ENCODE measurements at places on chromosomes 6 and 20.

DNA sequence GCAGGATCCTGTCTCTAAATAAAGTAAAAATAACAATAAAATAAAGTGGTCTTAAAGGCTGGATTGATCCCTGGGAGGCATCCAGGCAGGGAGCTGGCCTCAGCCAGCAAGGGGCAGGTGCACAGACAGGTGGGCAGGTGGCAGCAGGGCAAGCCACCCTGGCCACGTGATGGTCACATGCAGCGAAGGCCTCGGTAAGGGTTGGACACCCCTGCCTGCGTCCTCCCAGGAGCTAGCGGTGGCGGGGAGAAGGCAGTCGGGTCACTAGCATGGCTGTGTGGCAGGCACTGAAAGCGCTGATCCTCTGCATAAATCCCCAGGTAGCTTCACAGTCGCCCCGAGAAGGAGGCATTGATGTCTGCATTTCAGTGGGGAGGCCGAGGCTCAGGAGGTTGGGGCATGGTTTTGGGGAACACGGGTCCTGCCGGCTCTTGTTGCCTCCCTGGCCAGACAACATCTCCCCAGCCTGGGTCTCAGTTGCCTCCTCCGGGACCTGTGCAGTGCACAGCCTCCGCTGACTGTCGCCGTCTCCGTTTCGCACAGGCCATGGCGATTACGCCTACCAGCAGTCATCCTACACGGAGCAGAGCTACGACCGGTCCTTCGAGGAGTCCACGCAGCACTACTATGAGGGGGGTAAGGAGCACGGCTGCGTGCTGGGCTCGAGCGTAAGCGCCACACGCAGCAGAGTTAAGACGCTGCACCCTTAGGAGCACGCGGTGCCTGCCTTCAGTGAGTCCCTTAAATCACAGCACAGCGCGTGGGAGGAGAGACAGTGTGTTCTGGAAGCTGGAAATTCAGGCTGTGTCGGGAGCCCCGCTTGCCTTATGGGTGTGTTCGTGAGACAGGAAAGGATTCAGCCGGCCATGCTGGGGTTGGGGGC is 17.7 kb upstream of the MTG2 start:
- DNase-seq = no peak

DNA sequence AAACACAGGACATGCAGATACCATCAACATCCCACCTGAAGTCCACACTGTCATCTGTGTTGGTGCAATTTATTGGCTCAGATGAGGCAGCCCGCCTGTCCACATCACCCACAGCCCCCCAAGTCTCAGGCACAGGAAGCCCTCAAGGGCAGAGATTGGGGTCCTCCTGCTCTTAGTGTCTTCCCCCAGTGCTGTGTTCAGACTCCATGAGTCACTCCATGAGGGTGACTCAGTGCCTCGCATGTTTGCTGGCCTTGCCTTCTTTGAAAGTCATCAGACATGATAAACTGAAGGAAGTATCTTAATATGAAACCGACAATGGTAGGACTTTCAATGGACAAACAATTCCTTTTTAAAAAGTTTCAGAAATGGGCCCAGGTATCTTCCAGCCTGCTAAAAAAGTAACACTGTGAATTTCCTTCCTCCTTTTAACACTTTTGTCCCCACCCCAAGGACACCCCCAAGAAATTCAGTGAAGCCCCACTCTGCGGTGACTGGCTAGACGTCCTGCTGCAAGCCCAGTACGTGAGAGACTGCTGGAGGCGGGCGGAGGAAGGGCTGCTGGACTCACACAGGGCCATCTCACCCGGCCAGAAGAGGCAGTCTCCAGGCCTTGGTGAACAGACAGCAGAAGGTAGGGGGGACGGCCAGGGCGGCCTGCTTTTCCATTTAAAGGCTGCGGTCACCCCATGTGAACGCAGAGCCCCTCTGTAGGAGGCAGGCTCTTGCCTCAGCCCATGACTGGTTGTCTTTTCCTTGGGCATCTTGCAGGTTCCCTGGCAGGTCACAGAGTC is 43.0 kb upstream of the KCNK16 start:
- DNase-seq = no peak

DNA sequence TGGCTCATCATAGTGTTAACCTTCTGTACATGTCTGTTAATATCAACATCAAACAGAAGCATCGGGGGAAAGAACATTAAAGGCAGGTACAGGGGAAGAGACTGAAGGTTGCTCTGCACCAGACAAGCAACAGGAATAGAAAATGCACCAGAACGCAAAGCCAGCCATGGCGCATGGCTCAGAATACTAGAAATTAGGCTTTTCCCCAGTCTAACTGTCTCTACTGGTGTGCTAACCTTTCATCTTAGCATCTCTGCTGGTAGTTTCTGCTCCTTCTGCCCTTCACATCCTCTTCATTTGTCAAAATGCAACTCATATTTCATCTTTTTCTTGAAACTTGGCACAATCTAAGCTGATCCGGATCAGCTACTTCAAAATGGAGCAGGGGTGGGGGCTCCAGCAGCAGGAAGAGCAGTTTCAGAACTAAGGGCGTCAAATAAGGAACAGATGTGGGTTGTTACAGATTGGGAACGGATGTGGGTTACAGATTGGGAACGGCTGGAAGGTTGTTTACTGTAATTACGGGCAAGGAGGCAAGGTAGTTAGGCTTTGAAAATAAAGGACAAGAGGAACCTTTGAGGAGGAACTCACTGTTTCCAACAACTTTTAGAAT is 13.1 kb upstream of the RNASET2 start:
- DNase-seq = no peak

- no peak for DNase-seq
Observed at GRCh38 chr6:124941259-124941658, 21.0 kb upstream of the RNF217 start.

DNA sequence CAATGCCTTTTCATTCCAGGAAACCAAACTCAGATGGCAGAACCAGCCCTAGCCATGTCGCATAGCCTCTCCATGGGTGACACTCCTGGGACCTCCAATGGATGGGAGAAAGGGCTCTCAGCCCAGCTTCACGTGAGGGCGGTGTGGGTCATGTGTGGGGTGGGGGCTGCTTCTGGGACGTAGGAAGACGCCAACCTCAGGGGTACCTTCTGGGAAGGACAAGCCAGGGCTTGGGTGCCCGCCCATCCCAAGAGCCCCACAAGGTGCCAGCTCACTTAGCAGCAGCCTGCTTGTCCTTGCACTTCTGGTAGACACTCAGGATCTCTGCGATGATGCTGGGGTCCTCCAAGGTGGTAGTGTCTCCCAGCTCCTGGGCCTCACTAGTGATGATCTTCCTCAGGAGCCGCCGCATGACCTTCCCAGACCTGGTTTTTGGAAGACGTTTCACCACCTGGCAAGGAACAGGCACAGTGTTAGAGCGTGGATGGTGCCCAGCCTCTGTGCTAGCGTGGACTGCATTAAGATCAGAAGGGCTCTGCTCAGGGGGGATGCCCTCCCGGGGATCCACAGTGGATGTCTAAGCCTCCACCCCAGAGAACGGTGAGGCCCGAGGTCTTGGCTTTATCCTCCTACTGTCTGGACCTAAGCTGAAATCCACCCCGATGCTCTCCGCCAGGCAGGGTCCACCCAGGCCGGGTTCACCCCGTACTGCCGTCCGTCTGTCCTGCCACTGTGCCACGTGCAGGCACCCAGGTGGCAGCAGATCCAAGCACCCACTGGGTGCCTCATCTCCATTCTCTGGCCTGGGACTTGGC is 15.1 kb upstream of the APMAP start:
- DNase-seq = no peak

GRCh38 chr6:118775381-118775780 is 118.6 kb upstream of the ASF1A start:
- no peak for DNase-seq

GRCh38 chr6:119353696-119354095 is 4.1 kb upstream of the MAN1A1 start:
- no peak for DNase-seq

- no peak for DNase-seq
Observed at GRCh38 chr6:134424798-134425170, 106.9 kb upstream of the SGK1 start.

DNA sequence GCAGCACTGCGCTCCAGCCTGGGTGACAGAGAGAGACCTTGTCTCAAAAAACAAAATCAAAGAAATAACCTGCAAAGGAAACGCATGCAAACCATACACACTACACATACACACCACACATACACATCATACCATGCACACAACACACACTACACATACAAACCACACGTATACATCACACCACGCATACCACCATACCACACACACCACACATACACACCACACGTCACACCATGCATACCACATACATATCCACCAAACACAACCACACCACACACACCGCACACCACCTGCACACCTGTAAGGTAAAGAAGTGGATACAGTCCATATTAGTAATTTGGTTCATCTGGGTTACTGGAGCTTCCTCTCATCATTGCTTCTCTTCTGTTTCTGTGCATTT is 32.3 kb upstream of the F13A1 start:
- no peak for DNase-seq

- no peak for DNase-seq
Observed at GRCh38 chr6:3887150-3887700, 38.1 kb downstream of the FAM50B start.

DNA sequence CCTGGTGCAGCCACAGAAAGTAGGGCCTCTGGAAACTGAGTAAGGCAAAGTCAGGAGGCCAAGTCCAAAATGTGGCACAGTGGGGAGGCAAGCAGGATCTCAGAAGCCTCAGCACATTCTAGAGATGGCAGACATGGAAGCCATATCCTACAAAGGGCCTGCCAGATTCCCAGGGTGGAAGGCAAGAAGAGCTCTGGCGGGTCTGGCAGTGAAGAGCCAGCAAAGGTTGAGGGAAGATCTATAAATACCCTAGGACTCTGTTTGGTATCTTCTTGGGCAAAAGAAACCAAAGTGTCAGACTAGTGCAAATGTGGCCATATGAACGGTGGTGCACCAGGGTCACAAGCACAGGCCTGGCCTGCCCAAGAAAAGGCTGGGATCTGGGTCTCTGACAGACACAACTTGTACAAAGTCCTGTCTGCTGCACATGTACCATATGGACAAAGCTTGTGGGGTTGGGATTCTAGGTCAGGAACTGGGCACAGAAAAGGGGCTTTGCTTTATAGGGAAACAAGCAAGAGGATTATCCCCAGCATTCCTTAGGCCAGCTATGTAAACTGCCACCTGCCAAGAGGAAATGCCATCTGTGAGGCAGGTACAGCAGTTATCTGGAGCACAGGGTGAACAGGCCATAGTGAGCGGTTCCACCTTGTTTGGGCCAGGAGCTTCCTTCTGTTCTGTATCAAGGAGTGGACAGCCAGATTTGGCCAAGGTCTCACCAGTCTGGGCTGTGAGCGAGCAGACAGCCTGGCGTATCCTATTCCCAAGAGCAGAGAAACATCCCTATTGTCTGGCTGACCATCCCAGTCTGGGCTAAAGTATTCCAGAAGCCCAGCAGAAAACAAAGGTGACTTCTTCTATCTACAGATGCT is 36.3 kb upstream of the SLC4A11 start:
- no peak for DNase-seq

GRCh38 chr6:151110576-151110905 is 129.2 kb upstream of the AKAP12 start:
- DNase-seq = no peak

GRCh38 chr6:3259491-3259958 is 778 bp downstream of the PSMG4 start:
- no peak for DNase-seq

DNA sequence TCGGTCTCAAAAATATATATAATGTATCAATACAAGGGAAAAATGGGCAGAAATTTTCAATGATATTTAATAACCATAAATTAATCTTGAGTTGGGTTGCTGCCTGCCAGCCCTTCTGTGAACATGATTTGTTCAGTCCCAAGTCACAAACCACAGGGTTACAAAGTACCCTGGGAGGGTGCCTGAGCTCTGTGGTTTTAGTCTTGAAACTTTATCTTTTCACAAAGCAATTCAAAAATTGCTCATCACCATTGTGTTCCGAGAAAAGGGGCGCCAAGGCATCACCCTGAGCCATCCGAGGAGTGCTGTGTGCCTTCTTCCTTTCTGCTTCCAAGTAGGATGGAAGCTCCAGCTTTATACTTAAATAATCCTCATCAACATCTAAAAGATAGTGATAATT is 141.6 kb upstream of the AKAP12 start:
- no peak for DNase-seq

DNA sequence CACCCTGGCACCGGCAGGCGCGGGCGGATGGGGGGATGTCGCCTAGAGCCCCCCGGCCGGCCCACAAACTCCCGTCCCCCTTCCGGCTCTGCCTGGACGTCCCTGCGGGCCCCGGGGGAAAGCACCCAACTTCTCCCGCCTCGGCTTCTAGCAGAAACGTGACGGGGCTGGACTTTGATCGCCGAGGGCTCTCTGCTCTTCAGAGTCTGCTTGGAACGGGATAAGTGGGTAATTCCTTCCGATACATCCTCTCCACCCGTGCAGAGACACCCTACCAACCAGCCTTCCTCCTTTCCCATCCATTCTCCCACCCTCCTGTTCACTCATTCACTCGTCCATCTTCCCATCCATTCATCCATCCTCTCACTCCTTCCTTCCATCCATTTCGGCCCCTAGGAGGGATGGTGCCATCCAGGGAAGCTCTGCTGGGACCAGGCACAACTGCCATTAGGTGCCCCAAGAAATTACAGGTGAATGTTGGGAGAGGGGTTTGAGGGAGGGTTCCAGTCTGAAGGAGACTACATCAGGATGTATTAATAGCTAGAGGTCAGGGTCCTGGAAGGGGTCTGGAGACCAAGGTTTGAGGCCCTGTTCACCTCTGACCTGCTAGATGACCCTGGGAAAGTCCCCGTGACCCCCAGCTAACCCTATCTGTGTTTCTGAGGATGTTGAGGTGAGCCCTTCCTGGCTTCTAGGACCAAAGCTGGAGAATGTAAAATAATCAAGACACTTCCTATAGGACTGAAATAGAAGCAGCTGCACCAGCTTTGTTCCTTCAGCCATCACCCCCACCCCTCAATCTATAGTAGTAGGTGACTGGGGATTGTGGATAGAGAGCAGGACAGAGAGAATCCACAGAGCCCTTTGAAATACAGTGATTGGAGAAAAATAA is 538 bp downstream of the TTLL9 start:
- DNase-seq = no peak

- no peak for DNase-seq
Observed at GRCh38 chr6:159610881-159611280, 82.2 kb downstream of the SOD2 start.

DNA sequence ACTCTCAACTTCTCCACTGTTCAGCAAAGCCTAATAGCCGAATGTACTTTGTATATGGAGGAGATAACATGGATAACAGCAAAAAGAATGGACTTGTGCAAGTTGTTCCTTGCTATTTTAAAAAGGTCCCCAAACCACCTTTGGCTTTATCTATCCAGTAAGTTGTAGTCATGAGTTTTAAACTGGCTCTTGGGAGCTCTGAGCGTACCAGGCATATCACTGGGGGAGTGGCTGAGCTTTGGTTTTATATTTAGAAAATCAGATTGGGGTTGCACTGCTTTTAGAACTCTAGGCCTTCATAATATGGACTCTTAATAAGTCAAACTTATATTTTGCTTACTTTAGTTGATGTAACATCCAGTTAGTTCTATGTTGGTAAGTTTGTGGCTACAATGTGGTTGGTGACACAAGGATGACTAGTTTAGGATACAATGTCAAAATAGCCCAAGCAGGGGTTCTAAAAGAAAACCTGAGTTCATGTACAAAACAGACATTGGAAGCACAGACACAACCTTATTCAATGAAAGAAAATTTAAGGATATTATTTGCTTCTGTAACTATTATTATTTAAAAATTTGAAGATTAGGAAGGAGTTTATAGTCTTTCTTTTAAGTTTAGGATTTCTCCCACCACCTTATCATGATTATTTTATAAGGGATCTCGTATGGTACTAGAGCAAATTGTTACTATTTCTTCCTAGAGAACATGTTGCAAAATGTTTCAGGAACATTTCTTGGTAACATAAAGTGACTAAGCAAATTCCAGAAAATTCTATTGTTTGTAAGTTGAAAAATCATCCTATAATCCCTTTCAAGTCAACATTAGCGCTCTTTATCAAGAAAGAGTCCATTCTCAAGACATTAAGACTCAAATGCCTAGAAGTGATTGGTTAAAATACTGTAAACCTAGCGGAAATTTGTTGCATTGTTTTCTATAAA is 165.8 kb upstream of the SUPT3H start:
- no peak for DNase-seq

Data from activated naive CD4-positive, alpha-beta T cell (primary cell).